ENCODE measurements at places on chromosomes 6 and 20.

- DNase-seq = no peak
Measured at GRCh38 chr6:119360262-119360915, 10.8 kb upstream of the MAN1A1 start.

DNA sequence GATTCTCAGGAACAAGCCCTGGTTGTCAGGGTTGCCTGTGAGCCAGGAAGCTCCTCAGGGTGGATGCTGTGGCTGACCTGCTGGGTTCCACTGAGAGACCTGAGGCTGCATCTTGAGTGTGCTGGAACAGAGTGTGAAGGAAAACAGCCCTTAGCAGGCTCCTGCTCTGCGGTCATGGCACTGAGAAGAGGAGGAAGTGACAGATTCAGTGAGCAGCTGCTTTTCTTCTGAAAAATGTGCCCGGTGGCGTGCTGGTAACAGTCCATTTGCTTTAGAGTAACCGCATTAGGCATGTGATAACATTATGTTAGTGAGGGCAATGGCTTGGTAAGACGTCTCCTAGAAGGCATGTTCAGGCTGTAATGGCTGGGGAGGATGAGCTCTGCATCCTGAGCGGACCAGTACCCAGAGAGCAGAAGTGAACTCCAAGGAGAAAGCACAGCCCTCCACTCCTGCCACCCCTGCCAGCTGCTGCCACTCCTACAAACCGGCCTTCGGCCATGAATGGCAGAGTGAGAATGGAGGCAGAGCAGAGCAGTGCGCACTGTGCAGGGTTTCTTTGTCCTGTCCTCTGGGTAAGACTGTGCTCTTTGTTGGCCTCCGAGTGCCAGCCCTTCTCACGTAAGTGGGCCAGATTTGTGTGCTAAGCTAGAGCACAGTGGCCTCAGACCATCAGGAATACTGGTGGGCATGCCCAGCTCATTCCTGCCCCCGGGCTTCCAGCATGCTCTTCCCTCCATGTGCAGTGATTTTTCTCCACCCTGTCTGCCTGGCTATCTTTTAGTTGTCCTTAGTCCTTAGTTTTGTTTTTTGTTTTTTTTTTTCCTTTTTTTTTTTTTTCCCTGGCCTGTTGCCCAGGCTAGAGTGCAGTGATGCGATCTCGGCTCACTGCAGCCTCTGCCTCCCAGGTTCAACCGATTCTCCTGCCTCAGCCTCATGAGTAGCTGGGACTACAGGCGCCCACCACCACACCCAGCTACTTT lies 98.1 kb upstream of the VSTM2L start:
- DNase-seq = no peak

DNA sequence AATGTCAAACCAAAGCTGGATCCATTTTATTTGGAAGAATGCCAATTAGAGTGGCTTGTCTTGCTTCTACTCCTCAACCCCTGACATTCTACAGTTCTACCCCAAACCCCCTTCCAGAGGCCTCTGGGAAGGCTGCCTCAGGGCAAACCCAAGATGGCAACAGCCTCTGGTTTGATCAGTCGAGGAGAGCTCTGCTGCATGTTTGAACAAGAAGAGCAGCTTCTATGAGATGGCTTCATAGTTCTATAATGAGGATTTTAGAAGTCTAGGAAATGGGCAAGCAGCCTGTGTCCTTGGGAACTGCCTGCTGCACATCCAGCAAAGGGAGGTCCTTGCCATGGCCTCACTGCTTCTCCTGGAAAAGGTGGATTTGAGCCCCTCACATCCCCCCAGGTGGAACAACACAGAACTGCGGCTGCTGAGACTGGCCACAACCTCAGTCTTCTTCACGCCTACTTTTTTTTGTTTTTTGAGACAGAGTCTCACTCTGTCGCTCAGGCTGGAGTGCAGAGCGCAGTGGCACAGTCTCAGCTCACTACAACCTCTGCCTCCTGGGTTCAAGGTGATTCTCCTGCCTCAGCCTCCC lies 37.9 kb downstream of the ZC3H12D start:
- no peak for DNase-seq

DNA sequence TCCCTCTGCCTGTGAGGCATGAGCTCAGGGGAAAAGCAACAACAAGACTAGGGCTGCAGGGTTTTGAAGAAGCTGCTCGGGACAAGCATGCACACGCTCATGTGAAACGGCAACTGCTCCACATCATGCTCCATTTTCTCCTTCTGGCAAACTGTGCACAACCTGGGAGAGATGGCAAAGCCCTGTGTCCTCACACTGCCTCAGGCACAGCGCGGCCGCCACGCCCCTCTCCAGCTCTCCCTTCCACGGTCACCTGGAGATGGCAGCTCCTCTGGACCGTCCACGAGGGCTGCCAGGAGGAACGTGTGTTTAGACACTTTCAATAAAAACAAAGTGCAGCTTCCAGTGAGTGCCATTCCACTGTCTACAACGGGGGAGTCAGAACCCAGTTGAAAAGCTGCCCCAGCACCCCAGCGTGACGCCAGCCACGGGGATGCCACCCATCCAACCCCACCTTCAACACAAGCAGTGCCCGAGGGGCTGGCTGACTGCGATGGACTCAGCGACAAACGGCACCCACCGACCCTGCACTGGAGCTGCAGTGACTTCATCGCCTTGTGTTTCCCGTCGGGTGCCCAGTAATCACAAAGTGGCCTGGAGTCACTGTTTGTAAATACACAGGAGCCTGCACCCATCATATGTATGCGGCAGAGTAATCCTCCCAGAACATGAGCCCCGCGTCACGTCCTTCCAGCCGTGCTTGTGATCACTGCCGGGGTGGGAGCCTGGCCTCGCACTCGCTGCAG lies 16.1 kb downstream of the SMOC2 start:
- no peak for DNase-seq

GRCh38 chr6:125094563-125094962 lies 59.0 kb upstream of the TPD52L1 start:
- no peak for DNase-seq

DNA sequence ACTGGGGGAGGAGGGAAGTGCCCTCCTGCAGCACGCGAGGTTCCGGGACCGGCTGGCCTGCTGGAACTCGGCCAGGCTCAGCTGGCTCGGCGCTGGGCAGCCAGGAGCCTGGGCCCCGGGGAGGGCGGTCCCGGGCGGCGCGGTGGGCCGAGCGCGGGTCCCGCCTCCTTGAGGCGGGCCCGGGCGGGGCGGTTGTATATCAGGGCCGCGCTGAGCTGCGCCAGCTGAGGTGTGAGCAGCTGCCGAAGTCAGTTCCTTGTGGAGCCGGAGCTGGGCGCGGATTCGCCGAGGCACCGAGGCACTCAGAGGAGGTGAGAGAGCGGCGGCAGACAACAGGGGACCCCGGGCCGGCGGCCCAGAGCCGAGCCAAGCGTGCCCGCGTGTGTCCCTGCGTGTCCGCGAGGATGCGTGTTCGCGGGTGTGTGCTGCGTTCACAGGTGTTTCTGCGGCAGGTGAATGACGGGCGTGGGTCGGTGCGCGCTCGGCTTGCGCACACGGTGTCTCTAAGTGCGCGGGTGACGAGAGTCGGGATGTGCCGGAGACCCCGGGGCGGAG lies at the start of gene CDKN1A:
TSS of gene CDKN1A (plus strand) at position 227 of the 555 bp plus-strand sequence. CDS start 5,388 bp downstream, outside the sequence.
- peak; percentile 38 for DNase-seq

DNA sequence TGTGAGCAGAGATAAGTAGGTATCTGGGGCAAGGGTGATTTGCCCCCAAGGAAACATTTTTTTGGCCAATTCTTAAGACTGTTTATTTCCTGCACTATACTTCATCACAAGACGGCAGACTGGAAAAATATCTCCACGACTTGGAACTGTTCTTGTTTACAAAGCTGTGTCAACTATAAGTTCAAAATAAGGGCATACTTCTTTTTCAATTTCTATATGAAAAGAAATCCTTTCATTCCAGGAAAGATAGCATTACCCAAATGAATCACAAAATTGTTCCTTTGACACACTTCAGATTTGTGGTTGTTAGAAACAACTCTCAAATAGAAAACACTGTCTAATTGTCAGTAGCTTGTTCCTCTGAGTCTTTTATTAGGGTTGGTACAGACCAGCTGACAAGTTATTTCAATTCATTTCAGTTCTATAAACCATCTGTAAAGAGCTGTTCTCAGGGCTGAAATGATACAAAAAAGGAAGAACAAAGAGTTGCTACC lies 212.9 kb upstream of the PRDM1 start:
- no peak for DNase-seq

- no peak for DNase-seq
Measured at GRCh38 chr20:300345-300990, 3.1 kb downstream of the ZCCHC3 start.

DNA sequence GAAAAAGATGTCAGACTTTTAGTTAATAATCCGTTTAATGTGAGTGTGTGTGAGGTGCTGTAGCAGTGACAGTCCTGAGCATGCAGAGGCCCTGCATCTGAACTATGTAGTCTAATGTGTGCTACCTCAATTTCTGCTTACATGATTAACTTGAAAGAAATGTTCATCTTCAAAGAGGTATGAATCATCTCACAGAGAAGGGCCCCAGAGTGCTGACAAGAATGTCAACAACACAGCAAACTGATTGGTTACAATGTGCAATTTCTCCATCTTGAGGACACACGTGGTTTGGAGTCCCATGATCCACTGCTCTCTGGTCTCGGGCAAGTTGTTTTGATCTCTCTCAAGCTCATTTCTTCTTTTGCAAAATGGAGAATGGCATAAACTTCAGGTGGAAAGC lies 61.7 kb upstream of the EMILIN3 start:
- DNase-seq = no peak

DNA sequence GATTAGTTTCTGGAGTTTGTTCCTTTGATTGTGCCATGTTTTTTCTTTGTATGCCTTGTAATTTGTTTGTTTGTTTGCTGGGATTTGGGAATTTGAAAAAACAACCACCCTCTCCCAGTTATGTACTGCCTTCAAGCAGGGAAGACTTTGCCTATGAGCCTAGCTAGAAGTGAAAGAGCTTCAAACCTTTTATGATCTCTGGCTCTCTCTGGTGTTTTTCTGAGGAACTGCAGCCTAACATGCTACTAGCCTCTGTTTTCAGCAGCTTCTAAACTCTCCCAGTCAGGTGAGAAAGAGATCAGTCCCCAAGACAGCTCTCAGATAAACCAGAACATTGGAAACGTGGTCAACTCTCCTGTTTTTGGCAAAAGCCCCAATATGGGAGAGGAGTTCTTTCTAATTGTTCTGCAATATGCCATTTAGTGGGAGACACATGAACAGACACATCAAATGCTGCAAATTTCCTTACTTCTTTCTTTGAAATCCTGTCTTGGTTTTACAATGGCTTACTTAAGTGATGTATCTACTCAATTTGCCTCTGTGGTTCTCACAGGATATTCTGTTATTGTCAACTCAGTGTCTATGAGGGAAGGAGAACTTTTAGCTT lies 58.9 kb upstream of the SERINC1 start:
- DNase-seq = peak; percentile 9

DNA sequence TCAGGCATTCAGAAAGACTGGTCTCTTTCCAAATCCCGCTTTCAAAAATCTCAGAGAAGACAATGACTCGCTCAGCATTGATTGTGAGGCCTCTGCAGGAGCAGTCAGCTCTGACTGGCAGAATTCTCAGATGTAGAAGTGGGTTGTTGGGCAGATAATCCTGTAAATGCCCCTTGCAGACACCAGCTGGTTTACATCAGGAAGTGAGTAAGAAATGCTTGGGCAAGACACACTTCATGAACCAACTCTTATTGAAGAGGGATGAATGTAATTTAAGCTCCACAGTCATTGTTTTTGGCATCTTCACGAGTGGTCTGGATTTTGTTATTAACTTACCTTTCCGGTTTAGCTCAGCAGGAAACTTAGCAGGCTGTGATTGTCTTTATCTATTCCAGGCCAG lies 166.6 kb downstream of the PLCB4 start:
- DNase-seq = no peak

DNA sequence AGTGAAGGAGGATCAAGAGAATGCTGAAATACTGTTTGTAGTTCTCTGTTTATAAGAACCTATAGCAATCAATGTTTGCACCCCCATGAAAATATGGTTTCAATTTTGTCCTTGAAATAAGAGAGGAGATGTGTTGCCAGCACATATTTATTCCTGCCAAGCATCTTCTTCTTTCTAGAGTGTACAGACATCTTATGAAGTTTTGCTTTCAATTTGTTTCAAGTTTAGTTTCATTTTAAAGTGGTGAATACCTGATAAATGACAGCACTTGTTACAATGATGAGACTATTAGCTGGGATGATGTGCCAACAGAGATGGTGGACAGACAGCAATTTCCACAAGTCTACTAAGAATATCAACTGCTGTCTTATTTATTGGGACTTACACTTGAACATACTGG lies 39.2 kb upstream of the CENPW start:
- no peak for DNase-seq

DNA sequence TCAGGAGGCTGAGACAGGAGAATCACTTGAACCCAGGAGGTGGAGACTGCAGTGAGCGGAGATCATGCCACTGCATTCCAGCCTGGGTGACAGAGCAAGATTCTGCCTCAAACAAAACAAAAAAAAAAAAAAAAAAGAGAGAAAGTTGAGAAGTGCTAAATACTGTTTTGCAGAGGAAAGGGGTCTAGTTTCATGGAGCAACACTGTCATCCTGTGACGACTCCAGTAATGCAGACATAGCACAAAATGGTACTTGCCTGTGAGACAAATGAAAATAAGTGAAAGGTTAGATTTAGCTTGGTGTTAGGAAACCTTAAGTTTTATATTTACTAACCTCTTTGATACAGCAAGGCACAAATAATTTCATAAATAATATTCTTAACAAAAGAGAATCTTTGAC lies 29.7 kb downstream of the CEP162 start:
- DNase-seq = no peak

DNA sequence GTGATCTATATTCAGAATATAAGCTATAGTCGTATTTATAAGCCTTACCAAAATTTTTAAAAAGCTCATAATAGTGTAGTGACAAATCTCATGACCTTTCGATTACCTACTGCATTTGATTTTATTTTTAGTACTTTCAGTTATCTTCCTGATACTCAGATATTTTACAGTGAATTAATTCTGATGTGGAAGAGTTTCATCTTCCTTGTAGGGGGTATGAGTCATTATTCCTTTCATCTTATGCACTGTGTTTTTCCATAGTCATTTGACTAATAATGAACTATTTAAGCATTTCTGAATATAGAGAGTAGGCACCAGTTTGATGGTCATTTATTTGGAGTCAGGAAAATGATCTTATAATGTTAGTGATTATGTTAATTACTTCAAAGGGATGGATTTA lies 36.4 kb downstream of the HDGFL1 start:
- no peak for DNase-seq

GRCh38 chr20:50916257-50916656 lies 15.0 kb downstream of the ADNP start:
- DNase-seq = no peak

GRCh38 chr20:18628330-18628920 lies 40.6 kb downstream of the DTD1 start:
- no peak for DNase-seq

DNA sequence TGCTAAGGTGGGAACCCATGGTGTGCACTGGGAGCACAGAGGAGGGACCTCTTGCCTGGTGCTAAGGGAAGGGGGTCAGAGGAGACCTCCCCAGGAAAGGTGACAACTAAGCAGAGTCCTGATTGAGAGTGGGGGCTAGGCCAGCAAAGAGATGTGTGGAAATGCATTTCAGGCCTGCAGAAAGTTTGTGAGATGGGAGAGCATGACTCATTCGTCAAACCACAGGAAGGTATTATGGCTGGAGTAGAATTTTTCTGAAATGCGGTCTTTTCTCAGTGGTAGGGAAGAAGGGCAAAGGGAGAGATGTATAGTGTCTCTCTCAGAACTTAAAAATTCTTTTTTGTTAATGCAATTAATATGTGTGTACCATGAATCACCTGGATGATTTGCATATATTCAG lies 23.6 kb upstream of the EDN1 start:
- DNase-seq = no peak

GRCh38 chr6:14386263-14386662 lies 268.7 kb downstream of the CD83 start:
- no peak for DNase-seq

GRCh38 chr6:47080083-47080596 lies 38.0 kb upstream of the ADGRF1 start:
- DNase-seq = no peak

- DNase-seq = no peak
Measured at GRCh38 chr6:126422912-126423311, 83.0 kb downstream of the CENPW start.
